ENCODE measurements at places on chromosomes 5 and 9.

GRCh38 chr5:16558984-16559629 lies 57.7 kb downstream of the RETREG1 start:
- no peak for DNase-seq

DNA sequence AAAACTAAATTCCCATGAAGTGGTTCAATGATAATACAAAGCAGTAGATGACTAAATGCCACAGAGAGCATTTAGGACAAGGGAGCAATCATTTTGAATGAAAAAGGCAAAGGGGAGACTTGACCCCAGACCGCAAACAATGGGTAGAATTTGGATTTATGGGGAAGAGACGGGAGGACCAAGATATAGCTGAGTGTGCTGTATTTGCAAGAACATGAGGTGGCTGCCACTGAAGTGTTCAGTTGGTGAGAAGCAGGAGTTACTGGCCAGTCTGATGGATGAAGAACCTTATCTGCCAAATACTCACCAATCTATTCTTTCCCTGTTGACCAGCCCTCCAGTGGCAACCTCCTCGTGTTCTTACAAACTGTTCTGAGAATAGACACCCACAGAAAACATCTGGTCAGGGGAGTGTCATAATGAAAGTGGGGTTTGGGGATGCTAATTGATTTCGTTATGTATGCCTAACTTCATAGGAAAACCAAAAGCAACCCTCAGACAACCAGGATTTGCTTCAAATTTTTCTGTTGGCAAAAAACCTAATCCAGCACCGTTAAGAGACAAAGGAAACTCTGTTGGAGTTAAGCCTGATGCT lies 19.8 kb downstream of the TDRD7 start:
- DNase-seq: no peak

DNA sequence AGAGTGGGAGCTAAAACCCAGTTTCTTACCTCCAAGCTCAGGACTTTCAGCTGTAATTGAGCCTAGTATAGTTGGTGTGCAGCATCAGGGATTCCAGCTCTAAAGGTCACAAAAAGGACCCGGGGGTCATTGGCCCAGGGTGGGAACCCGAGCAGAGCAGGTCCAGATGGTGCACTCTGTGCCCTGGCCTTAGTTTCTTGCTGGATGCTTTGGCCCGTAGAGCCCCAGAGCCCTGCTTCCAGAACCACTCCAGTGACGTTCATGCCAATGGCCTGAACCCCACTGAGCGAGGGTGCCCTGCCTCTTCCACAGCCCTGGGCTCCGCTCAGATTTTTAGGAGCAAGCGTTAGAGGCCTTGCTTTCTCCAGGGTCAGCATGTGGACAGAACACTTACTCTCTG lies 8.2 kb downstream of the SLC22A5 start:
- no peak for DNase-seq

DNA sequence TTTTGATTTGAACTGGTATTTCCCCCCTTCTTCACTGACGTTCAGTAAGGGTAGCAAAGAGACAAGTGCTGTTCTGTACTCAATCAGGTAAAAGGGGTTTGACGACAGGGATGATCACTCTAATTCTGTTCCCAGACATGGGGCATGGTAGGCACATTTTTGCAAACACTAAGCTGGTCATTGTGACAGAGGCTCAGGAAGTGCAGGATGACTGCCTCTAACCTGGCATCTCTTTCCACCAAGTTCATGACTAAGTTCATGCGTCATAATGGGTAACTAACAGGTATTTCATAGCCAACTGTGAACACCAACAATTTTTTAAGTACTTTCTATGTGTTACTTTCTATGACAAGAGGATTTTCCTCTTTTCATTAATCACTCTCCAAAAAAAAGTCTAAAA lies 166.5 kb downstream of the MAPKAP1 start:
- DNase-seq: no peak

DNA sequence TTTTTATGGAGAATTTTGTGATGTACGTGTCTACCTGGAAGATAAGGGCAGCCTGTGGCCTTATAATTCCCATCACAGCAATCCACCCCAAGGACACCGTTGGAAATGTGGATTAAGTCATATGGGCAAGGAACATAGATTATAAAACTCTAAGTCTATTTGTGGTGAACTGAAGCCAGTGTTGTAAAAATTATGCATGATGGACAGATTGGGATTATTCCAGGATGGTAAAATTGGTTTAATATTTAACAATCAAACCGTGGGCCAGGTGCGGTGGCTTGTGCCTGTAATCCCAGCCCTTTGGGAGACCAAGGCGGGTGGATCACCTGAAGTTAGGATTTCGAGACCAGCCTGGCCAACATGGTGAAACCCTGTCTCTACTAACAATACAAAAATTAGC lies 12.9 kb upstream of the SLC6A19 start:
- no peak for DNase-seq

DNA sequence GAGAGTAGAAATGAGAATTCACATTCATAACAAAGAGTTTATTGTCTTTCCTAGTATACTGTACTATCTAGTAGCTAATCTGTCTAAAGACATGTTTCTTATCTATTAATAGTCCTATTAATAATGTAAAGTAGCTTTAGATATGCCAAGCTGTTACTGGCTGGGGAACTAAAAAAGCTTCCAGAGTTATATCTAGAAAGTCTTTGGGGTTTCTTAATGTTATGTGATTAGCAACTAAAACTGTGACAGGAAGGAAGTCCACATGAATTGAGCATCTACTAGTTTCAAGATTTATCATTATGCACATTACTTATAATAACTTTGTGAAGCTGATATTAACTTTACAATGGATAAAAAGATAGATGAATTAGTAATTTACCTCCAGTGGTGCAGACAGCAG lies 122.7 kb upstream of the CDKN2B start:
- DNase-seq: no peak

Measured in stimulated activated CD8-positive, alpha-beta memory T cell treated with anti-CD3 and anti-CD28 coated beads, Interleukin-15, amount 100 ng/mL, for 48 hours (primary cell).